Osteoblast (primary cell): ENCODE measurements at places on chromosomes 1 and 21. TPM values are rescaled to one million over a fixed set of nuclear protein-coding genes. Genes with fewer than 3 reads are reported as not detected.

APOBEC4 gene
- total RNA-seq, result under 0.01 TPM in 1 of 2 replicates, not detected in the other

DNA sequence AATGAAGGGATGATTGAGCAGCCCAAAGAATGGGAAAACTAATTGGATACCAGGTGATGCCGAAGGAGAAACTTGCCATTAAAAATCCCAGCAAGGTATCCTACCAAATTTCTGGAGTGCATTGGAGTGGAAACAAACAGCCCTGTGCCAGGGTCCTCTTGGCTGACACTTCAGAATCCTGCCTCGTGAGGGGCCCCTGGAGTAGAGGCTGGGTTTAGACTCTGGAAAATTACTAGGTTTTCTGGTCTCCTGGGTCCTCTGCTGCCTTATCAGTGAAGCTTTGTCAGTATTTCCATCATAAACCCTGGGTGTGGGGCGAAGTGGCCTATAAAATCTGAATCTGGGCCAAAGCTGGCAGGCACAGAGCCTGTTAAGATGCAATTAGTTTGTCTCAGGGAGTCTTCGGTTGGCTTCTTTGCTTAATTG, 289.2 kb upstream of the USP24 start:
- no peak for DNase-seq

FBXO28 gene
- total RNA-seq, result 35.5 and 36.5 TPM in 2 replicates

PMVK gene
- 6.2 and 6.5 TPM in 2 replicates for total RNA-seq

S100A3 gene
- 4.4 and 7.6 TPM in 2 replicates for total RNA-seq

GRCh38 chr1:26493267-26493666, 21.0 kb downstream of the HMGN2 start:
- no peak for DNase-seq

EDARADD gene
- 1.4 and 2.7 TPM in 2 replicates for total RNA-seq

DNA sequence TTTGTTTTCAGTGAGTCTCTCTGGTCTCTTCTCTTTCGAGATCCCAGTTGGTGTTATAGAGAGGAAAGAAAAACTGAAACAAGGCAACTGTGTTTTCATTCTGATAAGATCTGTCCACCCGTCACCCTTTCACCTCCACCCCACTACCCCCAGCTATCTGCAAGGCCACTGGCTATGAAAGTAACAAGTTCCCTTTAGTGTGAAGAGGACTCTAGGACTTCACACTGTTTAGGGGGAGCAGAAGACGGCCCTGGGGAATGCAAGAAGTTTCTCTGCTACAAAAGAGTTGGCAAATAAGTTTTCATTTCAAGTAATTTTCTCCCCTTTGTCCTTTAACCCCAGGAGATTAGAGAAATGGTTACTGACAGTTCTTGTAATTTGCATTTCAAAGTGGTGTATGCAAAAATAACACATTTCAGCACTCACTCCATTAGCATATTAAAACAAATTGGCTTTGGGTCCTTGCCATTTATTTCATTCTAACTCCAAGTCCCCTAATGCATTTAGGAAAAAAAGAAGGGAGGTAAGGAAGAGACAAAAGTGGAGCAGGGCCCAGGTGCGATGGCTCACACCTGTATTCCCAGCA, 79.6 kb upstream of the PPM1J start:
- no peak for DNase-seq

FMO5 gene
- total RNA-seq, result 2.7 and 3.6 TPM in 2 replicates

GRCh38 chr1:7009741-7010525, 224.7 kb downstream of the CAMTA1 start:
- no peak for DNase-seq

- DNase-seq, result no peak
These were observed 35.3 kb upstream of the CACYBP start for GRCh38 chr1:174964261-174964971.

GRCh38 chr1:55812281-55812680, 597.1 kb upstream of the USP24 start:
- DNase-seq, result no peak

GRCh38 chr1:207313131-207313530, 8.3 kb upstream of the CD55 start:
- no peak for DNase-seq

CATSPERE gene
- 1.4 and 1.8 TPM in 2 replicates for total RNA-seq

DNA sequence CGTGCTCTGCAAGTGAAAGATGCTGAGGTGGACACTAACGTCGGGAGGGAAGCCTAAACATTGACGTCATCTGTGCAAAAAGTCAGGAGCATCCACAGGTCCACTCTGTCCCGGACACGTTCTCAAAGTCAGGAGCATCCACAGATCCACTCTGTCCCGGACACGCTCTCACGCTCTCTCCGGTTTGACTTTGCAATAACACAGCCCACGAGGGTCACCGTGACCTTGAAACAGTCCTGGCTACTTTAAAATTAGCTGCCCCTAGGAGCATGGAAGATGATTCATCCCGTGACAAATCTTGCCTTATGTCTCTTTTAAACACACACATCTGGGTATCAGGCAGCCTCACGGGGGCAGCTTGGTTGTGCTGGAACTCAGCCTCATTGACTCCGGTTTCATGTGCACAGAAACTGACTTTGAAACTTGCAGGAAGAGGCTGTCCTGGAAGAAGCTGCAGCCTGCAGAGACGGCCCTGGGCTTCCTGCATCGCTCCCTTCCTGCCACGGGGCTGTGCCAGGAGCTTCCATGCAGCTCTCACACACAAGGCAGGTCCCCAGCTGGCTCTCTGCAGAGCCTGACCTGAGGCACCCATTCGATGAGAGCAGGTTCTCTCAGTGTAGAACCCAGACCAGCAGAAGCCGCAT, 18.1 kb upstream of the COL18A1 start:
- DNase-seq, result peak; percentile 100

LCE1B gene
- total RNA-seq, result not detected in 2 replicates

SLC35A3 gene
- 24.6 and 28.3 TPM in 2 replicates for total RNA-seq

RCSD1 gene
- under 0.01 and 0.29 TPM in 2 replicates for total RNA-seq

MTARC1 gene
- total RNA-seq, result 2.9 TPM in 2 replicates

RNF186 gene
- not detected in 2 replicates for total RNA-seq

GRCh38 chr1:199786695-199787094, 240.8 kb upstream of the NR5A2 start:
- no peak for DNase-seq

- DNase-seq, result no peak
These were observed 39.5 kb upstream of the CR2 start for GRCh38 chr1:207414606-207415108.

A3GALT2 gene
- under 0.01 TPM in 1 of 2 replicates, not detected in the other for total RNA-seq

DNA sequence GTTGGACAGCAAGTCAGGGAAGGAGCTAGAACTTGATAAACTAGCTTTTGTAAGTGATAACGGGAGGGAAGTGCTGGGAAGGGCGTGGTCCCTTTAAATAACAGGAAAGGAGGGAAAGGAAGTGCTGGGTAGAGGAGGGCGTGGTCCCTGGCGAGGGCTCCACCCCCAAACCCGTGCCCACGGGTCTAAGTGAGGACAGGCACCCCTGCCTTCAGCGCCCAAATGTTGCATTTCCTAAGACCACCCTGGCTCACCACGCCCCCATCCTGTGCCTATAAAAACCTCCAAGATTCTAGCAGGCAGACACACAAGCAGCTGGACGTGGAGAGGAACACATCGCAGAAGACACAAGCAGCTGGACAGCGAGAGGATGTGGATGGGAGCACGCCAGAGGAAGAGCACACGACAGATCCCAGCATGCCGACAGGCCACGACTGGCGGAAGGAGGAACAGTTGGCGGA, 58.5 kb downstream of the PALMD start:
- no peak for DNase-seq

DNA sequence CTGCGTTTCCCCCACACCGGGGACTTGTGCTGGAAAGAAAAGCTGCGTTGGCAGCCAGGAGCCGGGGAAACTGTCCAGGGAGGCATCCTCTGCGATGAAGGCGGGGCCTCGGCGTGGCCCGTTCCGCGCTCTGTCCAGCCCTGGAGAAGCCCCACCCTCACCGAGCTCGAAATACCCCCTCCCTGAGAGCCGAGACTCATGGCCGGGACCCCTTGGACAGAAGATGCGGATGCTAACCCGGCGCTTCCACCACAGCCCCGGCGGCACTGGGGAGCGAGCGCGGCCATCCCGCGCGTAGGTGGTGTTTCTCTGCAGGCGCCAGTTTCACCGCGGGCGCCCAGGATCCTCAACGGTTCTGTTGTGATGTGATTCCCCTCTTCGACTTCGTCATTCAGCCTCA, 31.6 kb downstream of the PDE9A start:
- DNase-seq, result no peak

CBR1 gene
- total RNA-seq, result 69.0 and 73.5 TPM in 2 replicates

DNA sequence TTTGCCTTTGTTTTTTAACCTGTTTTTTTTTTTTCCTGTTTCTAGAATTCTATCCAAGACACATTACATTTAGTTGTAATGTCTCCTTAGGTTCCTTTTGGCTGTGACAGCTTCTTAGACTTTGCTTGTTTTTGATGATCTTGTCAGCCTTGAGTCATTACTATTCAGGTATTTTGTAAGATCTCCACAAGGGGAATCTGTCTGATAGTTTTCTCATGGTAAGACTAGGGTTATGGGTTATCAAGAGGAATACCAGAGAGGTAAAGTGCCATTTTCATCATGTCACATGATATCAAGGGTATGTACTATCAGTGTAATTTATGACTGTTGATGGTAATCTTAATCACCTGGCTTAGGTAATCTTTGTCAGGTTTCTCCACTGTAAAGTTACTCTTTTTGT, 99.1 kb upstream of the GFI1 start:
- DNase-seq, result no peak

DNA sequence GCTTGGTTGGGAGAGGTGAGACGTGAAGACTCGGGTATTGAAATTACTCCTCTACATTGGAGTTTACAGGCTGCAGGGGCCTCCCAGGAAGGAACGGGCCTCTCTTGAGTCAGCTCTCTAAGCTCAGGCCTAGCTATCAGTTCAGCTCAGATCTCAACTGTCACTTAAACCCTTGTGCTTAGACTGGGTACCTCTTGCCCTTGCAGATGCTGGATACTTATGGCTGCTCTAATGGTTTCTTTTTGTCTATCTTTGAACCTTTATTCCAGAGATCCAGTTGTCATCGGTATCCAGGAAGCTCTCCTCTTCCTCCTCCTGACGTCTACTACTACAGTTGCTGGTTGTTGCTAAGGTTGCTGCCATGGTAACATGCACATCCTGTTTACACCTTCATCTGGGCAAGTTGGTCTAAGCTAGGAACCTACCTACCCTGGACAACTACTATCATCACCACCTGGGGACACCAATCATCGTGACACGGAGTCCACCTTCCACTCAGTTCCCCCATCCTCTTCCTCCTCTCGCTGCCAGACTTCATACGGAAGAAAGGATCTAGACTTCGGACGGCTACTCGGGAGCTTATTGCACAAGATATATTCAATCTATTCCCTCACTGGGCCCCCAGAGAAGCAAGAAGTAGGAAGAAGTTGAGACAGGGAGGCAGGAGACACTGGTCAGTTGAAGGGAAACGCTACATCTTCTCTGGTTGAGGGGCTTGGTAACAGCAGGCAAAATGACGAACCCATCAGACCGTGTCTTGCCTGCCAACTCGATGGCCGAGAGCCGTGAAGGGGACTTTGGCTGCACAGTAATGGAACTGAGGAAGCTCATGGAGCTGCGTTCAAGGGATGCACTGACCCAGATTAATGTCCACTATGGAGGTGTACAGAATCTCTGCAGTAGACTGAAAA, 56.1 kb downstream of the ATP2B4 start:
- DNase-seq, result no peak

DNA sequence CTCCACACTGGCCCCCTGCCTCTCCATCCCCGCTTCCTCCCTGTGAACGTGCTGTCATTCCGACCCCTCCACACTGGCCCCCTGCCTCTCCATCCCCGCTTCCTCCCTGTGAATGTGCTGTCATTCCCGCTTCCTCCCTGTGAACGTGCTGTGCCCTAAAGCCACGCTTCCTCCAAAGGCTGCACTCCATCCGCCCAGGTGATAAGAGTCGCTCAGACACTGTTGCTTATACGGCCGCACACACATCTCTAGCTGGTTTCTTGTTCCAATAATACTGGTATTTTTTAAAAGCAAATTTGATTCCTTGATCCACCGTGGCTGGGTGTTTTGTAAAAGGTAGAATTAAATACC, 39.3 kb upstream of the TSPEAR start:
- peak; percentile 45 for DNase-seq

DNA sequence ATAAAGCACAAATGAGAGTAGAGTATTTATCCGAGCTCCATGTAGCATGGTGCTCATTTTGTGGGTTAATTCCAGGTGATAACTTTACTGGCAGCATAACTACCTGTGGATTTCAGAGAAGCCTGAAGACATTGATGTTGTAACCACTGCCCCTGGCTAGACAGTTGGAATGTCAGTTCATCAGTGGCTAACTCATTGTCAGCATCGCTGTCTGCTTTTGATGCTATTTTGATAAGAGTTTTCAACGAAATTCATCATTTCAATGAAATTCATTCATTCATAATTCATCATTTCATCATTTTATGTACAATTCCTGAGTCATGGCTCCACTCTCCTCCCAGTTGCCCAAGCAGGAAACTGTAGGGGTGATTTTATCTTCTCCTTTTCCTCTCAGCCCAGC, 34.4 kb downstream of the HSD3B1 start:
- DNase-seq, result no peak

GRCh38 chr1:214566158-214567104, 15.0 kb upstream of the PTPN14 start:
- no peak for DNase-seq

GRCh38 chr1:103129255-103129654, 20.9 kb upstream of the COL11A1 start:
- peak; percentile 71 for DNase-seq

GUCA2B gene
- total RNA-seq, result not detected in 2 replicates

DNA sequence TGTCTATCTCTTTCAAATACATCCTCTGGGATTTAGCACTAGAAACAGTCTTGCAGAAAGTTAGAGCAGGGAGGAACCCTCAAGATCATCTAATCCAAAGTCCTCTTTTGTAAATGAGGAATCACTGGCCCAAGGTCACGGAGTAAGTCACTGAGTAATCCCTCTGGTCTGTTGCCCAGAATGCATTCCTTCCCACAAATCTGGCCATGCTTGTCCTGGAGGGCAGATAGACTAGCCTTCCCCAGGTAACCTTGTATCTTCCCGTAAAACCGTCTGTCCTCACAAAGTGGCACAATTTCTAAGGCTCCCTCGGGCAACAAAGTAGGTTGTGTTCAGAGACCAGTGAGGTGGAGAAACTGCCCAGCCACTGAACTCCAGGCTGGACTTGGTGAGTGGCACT, 46.2 kb downstream of the DDR2 start:
- peak; percentile 35 for DNase-seq

DNA sequence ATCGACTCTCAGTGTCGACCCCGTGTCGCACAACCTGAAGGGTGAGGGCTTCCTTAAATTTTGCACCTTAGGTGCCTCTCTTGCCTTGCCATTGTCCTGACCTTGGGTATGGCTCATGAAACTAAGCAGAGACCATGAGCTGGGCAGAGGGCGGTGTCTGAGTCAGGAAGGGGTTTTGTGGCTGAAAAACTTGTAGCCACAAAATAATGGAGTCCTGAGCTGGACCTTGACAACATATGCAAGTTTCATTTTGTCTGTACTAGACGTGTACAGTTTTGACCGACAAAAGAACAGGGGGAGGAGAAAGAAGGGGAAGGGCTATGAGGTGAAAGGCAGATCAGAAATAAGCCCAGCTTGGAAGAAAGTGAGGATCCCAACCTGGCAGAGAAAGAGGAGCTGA, 8.3 kb upstream of the RUNX1 start:
- no peak for DNase-seq

MATN1 gene
- under 0.01 TPM in 1 of 2 replicates, not detected in the other for total RNA-seq
